Activated CD4-positive, alpha-beta T cell treated with anti-CD3 and anti-CD28 coated beads, Interleukin-2, amount 50 U/mL, for 24 hours (primary cell): ENCODE measurements at places on chromosomes 3 and 15.

- no peak for DNase-seq
These were observed 31.9 kb upstream of the ATP13A3 start for GRCh38 chr3:194518652-194519051.

GRCh38 chr15:96273317-96274086, 57.0 kb upstream of the NR2F2 start:
- DNase-seq, result no peak

GRCh38 chr3:41106691-41107090, 92.6 kb upstream of the CTNNB1 start:
- DNase-seq, result no peak

GRCh38 chr3:131277836-131278497, 103.6 kb upstream of the NUDT16 start:
- DNase-seq, result no peak

- DNase-seq, result no peak
These were observed 75.0 kb upstream of the GCNT3 start for GRCh38 chr15:59536553-59536952.

DNA sequence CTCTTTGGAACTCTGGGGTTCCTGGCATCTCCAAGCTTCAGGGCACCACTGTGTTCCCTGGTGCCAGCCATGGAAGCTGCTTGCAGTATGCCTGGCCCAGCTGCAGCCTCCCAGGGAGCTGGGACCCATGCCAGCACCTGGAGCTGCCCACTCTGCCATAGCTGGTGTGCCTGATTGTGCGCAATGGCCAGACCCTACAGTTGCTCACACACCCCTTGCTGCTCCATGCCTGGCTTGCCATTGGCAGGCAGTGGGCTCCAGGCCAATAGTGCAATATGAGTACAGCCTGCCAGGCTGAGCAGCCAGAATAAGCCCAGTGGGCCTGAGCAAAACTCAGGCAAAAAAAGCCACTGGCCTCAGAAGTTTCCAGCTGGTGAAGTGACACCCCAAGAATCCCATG, 43.8 kb upstream of the LRRFIP2 start:
- no peak for DNase-seq

DNA sequence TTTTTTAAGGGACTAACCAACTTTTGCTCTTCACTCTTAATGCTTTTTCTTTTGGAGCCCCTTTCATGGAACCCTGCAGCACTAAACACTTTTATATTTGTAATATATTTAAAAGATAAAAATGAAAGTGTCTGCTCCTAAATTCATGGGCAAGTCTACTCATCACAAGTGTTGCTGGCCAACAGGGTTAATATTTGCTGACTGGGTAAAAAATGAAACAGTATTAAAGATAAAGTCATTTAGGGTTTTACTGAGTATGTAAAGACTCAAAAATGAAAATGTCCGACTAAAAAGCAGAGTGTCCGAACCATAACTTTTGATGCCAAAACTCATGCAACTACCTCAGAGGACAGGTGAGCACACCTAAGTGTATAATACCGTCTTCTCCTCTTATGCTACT, 54.0 kb downstream of the MOBP start:
- DNase-seq, result no peak

DNA sequence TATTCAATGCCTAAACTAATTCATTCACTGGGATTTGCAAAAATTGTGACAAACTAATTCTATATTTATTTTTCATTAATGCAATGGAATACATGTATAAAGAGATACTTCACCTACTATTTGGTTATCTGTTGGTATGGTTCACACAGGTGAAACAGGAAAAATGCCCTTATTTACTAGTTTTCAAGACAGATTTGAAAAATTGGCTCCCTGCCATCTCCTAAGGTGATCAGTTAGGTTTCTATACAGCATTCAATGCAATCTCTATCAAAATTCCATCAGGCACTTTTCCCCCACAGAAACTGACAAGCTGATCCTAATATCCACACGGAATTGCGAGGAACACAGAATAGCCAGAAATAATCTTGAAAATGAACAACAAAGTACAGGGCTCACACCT, 101.1 kb downstream of the DLG1 start:
- no peak for DNase-seq

DNA sequence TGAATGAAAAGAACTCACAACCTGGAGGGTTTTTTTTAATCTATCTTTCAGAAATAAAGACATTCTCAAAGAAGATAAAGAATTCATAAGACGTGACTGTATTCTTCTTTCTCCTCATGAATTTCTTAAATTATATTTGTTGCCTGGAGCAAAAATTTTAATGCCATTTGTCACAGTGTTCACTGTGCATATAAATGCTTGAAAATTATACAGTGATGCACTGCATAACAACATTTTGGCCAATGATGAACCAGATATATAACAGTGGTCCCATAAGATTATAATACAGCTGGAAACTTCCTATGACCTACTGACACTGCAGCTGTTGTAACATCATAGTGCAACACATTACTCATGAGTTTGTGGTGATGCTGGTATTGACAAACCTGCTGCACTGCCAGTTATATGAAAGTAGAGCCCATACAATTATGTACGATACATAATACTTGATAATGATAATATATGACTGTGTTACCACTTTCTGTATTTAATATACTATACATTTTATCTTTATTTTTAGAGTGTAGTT, 67.3 kb downstream of the P2RY1 start:
- DNase-seq, result no peak

GRCh38 chr15:83837945-83838571, 184.1 kb downstream of the ADAMTSL3 start:
- DNase-seq, result no peak

- DNase-seq, result no peak
These were observed 56.7 kb downstream of the DRD3 start for GRCh38 chr3:114122027-114122709.

DNA sequence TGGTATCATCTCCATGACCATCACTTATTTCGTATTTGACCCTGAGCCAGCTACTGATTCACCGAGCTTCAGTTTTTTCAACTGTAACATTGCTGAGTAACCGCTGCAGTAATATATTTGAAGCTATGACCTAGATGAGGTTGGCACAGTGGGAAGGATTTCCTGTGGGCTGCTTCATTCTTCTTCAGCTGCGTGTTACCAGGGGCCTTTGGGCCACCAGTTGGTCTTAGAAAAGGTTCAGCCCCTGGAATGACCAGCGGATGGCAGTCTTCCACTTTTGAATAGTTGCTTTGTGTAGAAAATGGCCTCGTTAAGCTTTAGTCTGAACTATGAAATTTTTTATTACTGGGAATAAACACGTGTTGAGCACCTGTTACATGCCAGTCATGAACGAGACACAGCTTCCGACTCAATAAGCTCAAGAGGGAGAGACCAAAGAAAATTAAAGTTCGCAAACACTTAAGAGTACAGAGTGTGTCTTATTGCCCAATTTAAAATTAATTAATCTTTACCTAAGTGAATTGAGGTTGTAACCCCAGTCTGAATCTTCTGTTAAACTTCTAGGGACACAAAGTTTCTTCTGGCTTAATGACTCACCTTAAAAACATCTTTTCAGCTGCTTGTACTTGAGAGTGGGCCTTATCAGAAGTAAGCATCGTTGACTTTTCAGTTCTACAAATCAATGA, 57.6 kb upstream of the NR2E3 start:
- DNase-seq, result no peak
